Amygdala (tissue), 56 donors: ENCODE measurements at places on chromosomes 6 and 20.

- no peak for DNase-seq
Observed at GRCh38 chr20:10219452-10219791, 792 bp downstream of the SNAP25 start.

DNA sequence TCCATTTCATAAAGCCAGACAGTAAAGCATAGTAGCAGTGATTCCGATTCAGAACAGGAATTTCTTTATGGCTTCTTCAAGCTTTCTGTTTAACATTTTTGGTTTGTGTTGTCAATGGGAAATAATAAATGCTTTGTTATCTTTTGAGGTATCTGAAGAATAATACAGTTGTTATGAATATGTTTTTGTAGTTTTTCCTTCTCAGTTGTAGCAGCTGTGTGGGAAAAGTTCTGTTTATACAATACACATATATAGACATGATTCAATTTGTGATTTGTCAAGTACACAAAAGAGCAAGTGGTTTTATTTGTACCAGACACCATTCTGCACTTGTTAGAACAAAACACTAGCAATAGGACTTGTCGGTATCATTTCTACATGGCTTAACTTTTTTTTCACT is 96.6 kb downstream of the CDYL start:
- DNase-seq: no peak

- DNase-seq: no peak
Observed at GRCh38 chr6:53361549-53362031, 12.8 kb upstream of the ELOVL5 start.

DNA sequence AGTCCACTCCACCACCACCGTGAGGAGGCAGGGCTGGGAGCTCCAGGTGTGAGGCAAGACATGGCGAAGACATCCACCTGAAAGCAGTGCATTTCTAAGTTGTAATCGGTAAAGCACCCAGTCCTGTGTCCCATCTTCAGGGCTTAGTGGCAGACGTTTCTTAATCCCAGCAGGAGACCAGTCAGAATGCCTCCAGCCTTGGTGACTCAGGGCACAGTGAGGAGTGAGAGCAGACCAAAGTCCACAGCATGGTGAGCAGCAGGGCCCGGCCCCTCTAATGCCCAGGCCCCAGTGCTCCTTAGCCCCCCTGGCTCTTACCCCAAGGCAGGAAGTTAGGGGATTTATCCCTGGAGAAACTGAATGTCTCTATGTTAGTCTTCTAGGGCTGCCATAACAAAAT is 183.9 kb downstream of the SYNDIG1 start:
- DNase-seq: no peak

DNA sequence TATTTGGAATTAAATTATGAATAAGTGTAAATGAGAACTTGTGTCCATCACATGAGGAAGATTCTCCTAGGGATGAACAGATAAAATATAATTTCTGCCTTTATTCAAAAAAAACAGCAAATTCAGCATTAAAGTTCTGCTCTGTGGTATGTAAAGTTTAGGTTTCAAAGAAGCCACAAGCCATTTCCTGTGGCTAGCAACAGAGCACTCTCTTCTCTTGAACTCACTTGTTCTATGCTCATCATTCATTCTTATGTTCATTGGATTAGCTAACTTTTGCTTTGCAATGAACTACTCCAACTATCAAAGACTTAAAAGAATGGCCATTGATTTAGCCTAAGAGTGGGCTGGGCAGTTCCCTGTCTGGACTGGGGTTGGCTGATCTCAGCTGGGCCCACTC is 20.8 kb upstream of the SNRPB2 start:
- no peak for DNase-seq

GRCh38 chr20:12928755-12929401 is 79.9 kb upstream of the SPTLC3 start:
- DNase-seq: no peak

DNA sequence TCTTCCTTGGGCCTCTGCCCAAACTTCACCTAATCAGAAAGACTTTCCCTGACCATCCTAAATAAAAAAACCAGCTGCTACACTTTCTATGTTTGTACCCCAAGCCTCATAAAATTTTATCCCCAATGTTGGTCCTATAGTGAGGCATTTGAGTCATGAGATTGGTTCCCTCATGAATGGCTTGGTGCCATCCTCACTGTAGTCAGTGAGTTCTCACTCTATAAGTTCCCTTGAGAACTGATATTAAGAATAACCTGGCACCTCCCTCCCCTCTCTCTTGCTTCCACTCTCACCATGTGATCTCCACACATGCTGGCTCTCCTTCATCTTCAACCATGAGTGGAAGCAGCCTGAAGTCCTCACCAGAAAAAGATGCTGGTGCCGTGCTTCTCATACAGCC is 316.9 kb upstream of the PRDM1 start:
- DNase-seq: no peak

- DNase-seq: no peak
Observed at GRCh38 chr20:56447227-56447626, 21.2 kb upstream of the RTF2 start.

GRCh38 chr20:16615199-16615598 is 42.0 kb upstream of the KIF16B start:
- no peak for DNase-seq

- no peak for DNase-seq
Observed at GRCh38 chr20:5834436-5835005, 84.3 kb downstream of the SHLD1 start.

DNA sequence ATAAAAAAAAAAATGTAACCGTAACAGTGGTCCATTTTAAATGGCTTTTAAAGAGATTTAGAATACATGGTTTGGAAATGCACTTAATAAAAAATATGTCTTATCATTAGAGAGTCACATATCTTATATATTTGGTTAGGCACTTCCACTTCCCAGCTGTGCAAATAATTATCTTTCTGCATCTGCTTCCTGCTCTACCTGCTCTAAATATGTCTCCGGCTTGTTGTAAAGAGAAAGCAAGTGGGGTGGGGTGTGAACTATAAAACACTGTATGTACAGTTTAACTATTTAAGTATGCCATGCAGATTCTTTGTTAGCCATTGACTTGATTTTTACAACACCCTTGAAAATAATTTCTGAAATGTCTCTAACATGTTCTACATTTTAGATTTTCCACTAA is 106.3 kb downstream of the NKAIN2 start:
- no peak for DNase-seq

GRCh38 chr20:38372806-38373205 is 26.5 kb downstream of the LBP start:
- no peak for DNase-seq

DNA sequence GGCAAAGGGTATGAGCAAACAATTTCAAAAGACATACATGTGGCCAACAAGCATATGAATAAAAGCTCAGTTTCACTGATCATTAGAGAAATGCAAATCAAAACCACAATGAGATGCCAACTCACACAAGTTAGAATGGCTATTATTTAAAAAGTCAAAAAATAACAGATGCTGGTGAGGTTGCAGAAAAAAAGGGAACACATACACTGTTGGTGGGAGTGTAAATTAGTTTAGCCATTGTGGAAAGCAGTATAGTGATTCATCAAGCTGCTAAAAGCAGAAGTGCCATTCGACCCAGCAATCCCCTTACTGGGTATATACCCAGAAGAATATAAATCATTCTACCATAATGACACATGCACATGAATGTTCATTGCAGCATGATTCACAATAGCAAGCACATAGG is 6.7 kb upstream of the KHDC1L start:
- DNase-seq: no peak
